Transverse colon (tissue), 4 donors: ENCODE measurements at places on chromosomes 13 and 19.

DNA sequence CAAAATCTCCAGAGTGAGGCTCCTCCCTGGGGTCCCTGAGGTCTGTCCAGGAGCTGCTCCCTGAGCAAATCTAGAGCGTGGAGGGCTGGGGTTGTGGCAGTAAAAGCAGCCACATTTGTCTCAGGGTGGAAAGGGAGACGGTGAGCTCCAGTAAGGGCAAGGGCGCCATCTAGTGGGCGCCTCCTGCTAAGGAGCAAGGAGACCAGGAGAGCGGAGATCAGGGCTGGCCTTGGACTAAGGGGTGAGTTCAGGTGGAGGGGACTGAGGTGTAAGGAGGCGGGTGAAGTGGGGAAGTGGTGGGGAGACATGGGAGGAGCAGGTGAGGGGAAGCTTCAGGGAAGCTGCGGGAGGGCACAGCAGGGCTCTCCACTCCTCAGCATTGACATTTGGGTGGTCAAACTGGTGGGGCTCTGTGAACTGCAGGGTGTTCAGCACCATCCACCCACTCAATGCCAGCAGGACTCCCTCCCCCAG is 5.3 kb upstream of the CEACAM21 start:
- no peaks in the 10 kb centered on the region for H3K4me1 ChIP-seq
- no peak overlapping the region for H3K27ac ChIP-seq
- DNase-seq: peak; percentile 84

GRCh38 chr13:26323127-26323526 is 69.2 kb downstream of the CDK8 start:
- H3K27ac ChIP-seq: no peak overlapping the region
- no peak overlapping the region for H3K4me3 ChIP-seq
- H3K36me3 ChIP-seq: no peaks in the 10 kb centered on the region
- no peaks in the 10 kb centered on the region for H3K27me3 ChIP-seq

GRCh38 chr19:41796901-41797300 is 514 bp downstream of the CEACAM3 start:
- no peak overlapping the region for H3K4me3 ChIP-seq
- peaks cover 22% of the 10 kb centered on the region for H3K27me3 ChIP-seq
- no peaks in the 10 kb centered on the region for H3K4me1 ChIP-seq
- H3K36me3 ChIP-seq: no peaks in the 10 kb centered on the region
- no peak for DNase-seq

GRCh38 chr13:105655046-105655445 is 880.4 kb downstream of the EFNB2 start:
- H3K4me3 ChIP-seq: no peak overlapping the region
- H3K4me1 ChIP-seq: no peaks in the 10 kb centered on the region
- H3K27me3 ChIP-seq: no peaks in the 10 kb centered on the region
- no peaks in the 10 kb centered on the region for H3K36me3 ChIP-seq
- no peak for DNase-seq
